AG09309 (cell line): ENCODE measurements at places on chromosomes 7 and 10.

DNA sequence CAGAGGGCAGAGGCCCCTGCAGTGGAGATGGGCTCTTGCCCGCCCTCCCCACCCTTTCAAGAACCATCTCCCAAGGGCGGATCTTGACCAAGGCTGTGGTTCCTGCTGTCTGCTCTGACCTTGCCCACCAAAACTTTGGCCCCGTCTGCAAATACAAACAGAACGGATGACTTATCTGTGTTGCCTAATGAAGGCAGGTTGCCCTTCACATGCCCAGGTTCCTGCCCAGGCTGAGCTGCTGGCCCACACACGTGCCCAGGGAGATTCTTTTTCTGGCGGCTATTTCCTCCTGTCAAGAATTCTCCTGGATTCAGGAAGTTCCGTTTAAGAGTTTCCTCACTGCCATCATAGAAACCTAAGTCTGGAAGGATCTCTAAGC is 78.3 kb downstream of the PROSER2 start:
- DNase-seq = no peak

DNA sequence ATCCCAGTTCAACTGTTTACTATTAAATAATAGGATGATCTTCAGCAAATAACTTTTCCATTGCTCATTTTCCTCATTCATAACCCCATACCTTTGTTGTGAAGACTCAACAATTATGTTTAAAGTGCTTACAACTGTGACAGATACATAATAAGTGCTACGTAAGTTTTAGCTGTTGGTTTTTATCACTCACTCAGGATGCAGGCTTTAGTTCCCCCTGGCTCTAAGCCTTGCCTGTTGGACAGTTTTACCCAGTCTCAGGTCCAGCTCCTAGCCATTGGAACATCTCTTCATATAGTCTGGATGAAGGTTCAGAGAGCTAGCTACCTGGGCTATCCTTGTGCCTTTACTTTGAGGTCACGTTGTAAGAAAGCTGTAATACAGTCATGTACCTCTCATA is 353.2 kb downstream of the CRPPA start:
- no peak for DNase-seq

DNA sequence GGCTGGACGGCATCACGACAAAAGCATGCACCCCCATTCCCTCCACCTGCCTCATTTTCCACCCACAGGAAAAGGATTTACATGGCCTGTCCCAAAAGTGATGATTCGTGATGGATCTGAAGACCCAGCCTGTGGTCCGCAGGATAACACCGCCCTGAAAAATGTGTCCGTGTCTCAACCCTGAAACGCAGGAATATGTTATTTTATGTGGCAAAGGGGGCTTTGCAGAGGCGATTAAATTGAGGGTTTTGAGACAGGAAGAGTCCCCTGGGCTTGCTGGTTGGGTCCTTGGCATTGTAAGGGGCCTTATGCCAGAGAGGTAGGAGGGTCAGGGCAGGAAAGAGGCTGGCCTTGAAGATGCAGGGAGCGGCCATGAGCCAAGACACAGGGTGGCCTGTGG is 80.2 kb upstream of the PPP2R2D start:
- no peak for DNase-seq

- no peak for DNase-seq
Observed at GRCh38 chr10:83193026-83193425, 946.3 kb upstream of the GHITM start.

- no peak for DNase-seq
Observed at GRCh38 chr7:45165857-45166256, 8.3 kb downstream of the RAMP3 start.

GRCh38 chr7:158633055-158633956 is 45.7 kb upstream of the PTPRN2 start:
- no peak for DNase-seq

DNA sequence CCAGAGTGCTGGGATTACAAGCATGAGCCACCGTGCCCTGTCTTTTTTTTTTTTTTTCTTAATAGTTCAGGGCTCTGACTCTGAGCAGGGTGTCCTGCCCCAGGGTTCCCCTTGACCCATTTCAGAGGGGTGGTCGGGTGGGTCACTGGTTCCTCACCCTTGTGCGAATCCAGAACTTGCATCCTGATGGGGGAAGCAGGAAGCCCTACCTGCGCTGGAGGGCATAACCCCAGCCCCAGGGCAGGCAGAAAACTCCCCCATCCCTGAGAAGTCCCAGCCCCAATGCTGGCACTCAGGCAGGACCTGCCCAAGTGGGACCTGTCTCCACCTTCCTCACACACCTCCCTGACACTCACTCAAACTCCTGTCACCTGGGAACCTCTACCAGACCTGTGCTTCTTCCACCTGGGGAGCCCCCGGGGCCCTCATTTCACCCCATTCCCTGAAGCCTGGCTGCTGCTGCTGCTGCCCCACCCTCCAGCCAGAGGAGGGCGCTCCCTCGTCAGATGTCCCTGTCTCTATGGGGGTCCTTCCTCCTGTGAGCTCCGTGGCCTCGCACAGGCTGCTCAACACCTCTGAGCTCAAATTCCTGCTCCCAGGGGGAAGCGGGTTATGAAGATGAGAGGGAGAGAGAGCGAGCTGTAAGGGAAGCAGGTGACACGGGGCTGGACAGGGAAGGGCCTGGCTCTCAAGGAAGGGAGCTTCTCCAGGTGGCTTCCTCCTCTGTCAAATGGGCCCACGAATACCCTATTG is 15.1 kb upstream of the ZNF273 start:
- no peak for DNase-seq

DNA sequence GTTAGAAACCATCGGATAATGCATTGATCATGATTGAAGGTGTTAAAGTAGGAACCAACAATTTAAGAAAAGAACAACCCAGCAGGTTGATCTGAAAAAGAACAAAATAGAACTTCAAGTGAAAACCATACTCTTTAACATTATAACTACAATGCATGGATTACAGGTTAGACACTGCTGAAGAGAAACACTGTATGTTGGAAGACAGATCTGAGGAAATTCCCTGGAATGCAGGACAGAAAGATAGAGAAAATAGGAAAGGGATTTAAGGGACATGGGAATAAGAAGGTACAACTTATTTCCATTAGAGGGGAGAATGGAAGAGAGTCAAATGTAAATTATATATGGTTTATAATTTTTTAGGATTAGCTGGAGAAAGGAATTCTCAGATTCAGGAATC is 303.3 kb downstream of the DNAJB6 start:
- no peak for DNase-seq

DNA sequence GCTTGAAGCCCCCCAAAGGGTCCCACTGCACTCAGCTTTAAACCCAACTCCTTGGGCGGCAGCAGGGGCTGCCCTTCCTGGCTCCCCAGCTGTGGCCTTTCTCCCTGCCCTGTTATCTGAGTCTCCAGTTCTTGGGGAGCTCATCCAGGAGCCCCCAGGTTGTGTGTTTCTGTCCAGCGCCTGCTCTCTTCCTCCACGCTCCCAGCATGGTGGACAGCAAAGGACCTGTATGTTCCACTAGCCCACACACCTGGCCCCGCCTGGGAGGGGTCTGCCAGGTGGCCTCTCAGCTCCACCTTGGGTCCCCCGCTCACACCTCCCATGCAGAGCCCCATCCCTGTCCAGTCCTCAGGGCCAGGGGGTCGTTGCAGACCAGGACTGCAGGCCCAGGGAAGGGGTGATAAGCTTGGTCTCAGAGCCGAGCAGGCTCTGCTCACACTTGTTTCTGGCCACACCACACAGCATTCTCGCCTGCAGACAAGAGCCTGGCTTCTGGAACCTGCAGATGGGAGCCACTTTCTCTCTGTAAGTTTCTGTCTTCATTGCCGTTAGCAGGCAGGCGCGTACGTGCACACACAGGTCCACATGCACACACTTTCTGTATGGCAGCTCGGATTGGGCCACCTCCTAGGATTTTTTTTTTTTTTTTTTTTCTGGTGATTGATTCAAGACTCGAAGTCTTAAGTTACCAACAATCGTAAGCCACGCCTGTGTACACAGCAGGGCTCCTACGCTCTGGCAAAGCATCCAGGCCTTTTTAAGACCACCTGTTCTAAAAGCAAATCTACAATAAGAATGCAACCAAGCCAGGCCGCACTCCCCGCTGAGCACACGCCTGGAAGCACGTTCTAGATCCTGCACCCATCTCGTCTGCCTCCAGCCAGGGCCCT is 104.6 kb downstream of the CYTH3 start:
- DNase-seq = no peak
